ENCODE measurements at places on chromosomes 11 and 22.
A peak's percentile ranks its signal among the peaks of the same experiment; 100 is the strongest.

- peak; percentile 47 for ATAC-seq
These were observed 36.9 kb downstream of the CNTF start for GRCh38 chr11:58659404-58659803.

DNA sequence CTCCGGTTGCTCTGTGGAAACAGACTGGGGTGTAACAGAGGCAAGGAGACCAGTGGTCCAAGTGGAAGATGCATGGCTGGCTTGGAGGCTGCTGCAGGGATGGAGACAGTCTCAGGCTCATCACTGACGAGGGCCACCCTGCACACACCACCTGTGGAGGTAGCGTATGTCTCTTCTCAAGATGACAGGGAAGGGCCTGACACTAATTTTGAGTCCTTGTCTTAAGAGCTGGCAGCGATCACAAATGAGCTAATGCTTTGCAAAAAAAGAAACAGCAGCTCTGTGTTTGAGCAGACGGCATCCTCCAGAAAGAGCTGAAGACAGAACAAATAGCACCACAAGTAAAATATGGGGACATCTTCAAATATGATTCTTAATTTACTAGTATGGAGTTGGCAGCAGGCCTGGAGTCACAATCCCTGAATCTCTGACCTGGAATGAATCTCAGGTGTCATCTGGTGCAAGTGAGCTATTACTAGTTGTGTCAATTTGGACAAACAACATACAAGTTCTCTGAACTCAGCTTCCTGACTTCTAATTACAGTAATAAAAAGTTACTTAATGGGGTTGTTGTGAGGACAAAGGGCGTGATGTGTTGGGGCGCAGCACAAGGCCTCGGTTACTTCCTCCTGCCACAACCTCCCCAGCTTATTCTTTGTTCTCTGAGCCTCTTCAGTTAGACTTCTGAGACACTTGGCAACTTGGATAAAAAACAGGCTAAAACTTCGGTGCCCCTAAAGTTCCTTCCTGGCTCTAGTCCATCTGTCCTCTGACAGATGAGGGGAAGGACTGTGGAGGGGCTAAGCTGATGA lies 95.2 kb upstream of the BID start:
- ATAC-seq = no peak

GRCh38 chr22:49209452-49210195 lies 618.0 kb downstream of the BRD1 start:
- no peak for ATAC-seq

DNA sequence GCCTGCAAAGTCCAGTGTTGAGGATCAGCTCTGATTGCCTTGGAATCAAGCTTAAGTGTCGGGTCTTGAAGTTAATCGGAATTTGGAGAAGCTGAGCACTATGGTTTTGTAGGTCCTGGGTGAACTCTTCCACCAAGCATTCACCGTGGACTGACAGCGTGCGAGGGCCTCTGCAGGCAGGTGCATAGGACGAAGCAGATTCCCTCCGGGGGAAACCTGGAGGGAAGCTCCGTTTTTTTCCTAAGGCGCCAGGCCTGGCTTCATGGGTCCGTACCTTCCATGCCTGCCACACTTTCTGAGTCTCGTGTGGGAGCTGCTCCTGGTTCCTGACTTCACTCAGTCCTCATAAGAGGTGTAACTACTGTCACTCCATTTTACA lies 170.1 kb downstream of the CRYBB2 start:
- no peak for ATAC-seq

DNA sequence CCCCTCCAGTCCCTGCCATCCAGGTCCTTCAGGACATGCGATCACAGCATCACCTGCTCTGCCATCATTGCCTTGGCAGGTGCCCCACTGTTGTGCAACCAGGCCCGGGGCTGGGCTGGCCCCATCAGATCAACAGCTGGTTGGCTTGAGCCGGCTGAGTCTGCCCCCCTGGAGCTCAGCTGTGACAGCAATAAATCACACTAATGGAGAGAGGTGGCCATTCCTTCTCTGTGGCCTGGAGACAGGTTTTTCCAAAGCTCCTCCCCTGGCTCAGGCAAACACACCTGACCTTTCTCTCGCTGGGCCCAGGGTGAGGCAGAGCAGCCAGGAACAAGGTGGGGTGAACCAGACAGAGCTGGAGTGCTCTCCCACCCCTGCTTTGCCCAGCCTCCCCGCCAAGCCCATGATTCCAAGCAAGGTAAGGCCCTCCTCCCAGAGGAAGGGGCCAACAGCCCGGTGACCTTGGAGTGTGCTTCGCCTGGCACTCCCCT lies 8.9 kb upstream of the FXYD2 start:
- no peak for ATAC-seq

GRCh38 chr11:69220561-69221051 lies 64.9 kb downstream of the SMIM38 start:
- ATAC-seq = no peak

- ATAC-seq = no peak
These were observed 43.5 kb downstream of the EIF3F start for GRCh38 chr11:8030526-8031247.

GRCh38 chr11:74871037-74871436 lies 77.9 kb downstream of the XRRA1 start:
- no peak for ATAC-seq

DNA sequence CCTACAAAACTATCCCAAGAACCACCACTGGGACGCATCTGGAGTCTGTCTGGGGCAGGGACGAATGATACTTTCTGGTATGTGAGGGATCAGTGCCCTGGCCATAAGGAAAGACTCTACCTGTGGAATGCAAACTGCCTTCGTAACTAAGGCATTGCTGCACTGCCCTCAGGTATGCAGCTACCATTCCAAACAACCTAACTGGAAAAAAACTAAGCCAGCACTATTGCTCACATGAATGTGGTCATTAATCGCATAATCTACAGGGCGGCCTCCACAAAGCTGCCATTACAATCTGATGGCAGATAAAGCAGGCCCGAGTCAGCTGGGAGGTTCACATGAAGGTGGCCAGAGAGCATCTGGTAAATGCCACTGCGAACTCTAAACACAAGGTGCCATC lies 3.9 kb downstream of the PACSIN2 start:
- no peak for ATAC-seq

GRCh38 chr22:37059876-37060449 lies 8.4 kb downstream of the KCTD17 start:
- peak; percentile 18 for ATAC-seq

DNA sequence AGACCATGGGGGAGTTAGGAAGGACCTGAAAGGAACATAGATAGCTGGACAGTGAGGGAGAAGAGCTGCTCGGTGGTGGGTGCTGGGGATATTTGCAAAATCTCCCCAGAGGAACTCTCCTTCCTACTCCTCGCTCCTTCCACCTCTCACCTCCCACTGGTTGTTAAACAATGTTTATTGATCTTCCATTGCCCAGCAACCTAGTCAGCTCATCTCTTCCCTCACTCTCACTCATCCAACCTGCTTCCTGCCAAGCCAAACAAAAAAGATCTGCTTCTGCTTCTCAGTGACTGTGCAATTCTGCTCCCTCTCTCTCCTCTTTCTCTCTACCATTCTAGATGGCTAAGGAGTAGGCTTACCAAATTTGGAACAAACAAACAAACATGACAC lies 115.0 kb downstream of the SLC1A2 start:
- ATAC-seq = peak; percentile 56

DNA sequence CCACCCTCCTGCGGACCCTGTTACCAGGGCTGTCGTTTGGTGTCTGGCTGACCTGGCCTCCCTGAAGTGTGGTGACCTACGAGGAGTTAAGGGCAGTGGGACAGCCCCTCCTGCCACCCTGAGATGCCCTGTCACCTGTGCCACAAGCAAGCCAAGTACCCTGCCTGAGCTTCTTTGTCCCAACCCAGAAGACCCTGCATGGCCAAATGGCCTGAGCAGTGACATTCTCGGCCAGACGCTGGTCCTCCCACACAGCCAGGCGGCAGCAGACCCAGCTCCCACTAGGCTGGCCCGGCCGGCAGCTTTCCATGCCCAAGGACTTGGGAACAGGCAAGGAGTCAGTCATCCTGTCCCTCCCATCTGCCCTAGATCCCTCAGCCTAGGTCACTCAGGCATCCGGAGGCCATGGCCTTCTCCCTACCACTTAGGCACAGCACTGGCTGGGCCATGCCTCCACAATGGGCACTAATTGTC lies 7.6 kb downstream of the ARVCF start:
- no peak for ATAC-seq

DNA sequence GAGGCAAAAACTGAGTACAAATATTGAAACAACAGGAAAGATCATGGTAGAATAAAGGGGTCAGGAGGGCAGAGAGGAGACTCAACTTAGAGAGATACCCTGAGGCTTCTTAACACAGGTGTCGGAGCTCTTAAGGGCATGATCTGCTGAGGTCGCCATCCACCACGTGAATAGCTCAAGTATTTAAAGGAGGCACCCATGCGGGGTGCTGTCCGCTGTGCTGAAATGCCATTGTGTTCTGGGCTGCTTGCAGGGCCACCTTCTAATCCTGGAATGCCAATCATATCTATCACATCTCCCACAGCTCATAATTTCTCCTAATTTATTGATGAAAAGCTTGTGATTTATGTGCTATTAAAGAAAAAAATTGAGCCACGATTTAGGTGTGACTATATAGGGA lies 90.2 kb downstream of the SEZ6L start:
- ATAC-seq = no peak

DNA sequence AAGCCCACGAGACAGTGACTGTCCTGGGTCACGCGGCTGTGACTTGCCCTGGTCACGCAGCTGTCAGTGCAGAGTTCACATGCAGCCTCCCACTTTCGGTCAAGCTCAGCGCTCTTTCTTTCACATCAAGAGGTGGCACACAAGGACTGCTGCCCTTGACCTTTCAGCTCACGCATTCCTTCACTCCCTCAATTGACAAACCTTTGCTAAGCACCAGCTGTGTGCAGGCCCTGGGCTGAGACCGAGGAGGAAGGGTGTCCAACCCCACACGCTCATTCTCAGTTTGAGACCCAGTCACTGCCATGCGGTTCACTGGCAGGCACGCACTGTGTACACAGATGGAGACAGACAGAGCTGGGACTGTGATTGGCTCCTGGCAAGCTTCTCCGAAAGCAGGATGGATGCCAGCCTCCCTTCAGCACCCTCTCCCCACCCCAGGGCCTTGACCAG lies 70.3 kb downstream of the SCUBE1 start:
- no peak for ATAC-seq

- ATAC-seq = peak; percentile 42
These were observed 732.7 kb downstream of the TBC1D22A start for GRCh38 chr22:47495110-47495509.

DNA sequence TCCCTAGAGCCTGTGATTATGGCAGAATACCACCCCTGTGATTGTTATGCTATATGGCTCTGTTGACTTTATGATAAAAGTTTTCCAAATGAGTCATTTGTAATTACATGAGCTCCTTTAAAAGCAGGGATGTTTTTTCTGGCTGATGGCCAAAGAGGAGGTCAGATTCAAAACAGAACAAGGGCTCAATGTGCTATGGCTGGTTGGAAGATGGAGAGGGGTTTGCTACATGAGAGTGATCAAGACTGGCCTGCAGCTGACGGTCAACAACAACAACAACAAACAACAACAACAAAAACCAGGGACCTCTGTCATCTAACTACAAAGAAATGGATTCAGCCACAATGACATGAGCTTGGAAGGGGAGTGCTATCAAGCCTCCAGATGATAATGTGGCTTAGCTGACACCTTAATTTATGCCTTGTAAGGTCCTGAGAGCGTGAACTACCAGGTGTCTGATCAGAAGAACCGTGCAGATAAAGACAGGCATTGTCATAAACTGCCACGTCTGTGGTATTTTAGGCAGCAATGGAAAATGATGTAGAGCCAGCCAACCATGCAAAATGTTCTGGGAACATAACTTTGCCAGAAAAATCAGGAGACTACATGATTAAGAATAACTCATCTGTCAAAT lies 47.2 kb downstream of the PIWIL3 start:
- ATAC-seq = no peak

- ATAC-seq = no peak
These were observed 1290.1 kb downstream of the TBC1D22A start for GRCh38 chr22:48052621-48052890.

DNA sequence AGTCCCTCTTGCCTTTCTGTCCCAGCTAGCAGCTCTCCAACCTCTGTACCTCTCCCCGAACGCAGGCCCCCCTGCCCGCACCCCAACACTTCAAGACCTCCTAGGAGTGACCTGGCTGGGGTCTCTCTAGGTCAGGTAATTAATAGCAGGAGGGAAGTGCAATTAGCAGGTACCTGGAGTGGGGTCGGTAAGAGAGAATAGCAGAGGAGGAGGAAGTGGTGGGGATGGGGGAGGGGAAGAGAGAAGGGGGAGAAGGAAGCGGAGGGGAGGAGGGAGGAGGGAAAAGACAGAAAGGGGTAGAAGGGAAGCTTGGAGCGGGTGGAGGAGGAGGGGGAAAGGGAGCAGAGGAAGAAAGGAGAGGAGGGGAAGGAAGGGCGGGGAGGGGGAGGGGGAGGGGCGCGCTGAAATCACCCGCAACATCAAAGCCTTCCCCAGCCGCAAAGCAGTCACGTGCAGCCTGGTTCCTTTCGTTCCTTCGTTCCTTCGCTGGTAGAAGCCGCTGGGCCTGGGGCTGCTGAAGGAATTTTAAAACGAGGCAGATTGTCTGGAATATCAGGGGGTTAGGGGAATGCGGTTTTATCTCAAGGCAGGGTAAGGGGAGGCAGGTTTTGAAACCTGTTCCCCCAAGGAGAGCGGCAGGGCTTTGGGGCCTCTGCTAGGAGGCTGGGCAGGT lies 29.3 kb upstream of the TCF20 start:
- ATAC-seq = no peak

DNA sequence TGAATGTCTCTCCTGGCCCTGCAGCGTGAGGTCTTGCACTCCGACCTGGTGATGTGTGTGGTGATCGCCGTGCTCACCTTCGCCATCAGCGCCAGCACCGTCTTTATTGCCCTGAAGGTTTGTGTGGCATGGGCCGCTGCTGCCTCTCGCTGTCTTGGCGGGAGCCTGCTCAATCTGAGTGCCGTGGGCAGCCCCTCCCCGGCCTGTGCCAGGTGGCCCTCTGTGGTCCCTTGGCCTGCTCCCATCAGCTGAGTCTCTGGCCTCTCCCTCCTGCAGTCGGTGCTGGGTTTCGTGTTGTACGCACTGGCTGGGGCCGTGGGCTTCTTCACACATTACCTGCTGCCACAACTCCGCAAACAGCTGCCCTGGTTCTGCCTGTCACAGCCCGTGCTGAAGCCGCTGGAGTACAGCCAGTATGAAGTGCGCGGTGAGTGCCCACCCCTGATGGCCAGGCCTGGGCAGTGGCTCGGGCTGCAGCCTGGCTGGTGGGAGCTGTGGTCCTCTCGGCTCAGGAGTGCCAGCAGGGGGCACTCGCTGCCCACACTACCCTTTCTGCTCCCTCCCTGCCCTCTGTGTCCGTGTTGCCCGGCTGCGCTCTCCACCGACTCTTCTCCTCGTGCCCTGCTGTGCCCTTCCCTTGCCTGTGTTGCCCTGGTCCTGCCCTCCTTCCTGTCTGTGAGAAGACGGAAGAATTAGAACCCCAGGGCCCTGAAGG lies 10.2 kb downstream of the PCNX3 start:
- peak; percentile 88 for ATAC-seq
